ENCODE measurements at places on chromosomes 4 and X. TPM values are rescaled to one million over a fixed set of nuclear protein-coding genes. Genes with fewer than 3 reads are reported as not detected.

Gene CT45A1
- polyA plus RNA-seq, result 0.24 TPM

Gene GLRA2
- 0.11 TPM for polyA plus RNA-seq

Gene CRMP1
- 19.4 TPM for polyA plus RNA-seq

Gene HGFAC
- 1.3 TPM for polyA plus RNA-seq

Gene PAGE4
- not detected for polyA plus RNA-seq

Gene ATP1B4
- polyA plus RNA-seq, result 325 TPM

Gene PSAPL1
- polyA plus RNA-seq, result not detected

Gene UTP3
- 18.7 TPM for polyA plus RNA-seq

Gene LRIT3
- polyA plus RNA-seq, result 0.20 TPM

Gene RBMXL3
- polyA plus RNA-seq, result not detected

Gene PRR32
- polyA plus RNA-seq, result 206 TPM

Gene PAGE5
- not detected for polyA plus RNA-seq

Gene FAM47B
- polyA plus RNA-seq, result not detected

Gene PARM1
- polyA plus RNA-seq, result 53.1 TPM

Gene GAGE12E
- not detected for polyA plus RNA-seq

Gene DCAF4L1
- 0.35 TPM for polyA plus RNA-seq

Gene RGN
- polyA plus RNA-seq, result 2.5 TPM

Gene RRH
- polyA plus RNA-seq, result 0.28 TPM

Gene TMPRSS11D
- 0.19 TPM for polyA plus RNA-seq

Gene FOXR2
- not detected for polyA plus RNA-seq

Gene TMSB15C
- polyA plus RNA-seq, result 4.5 TPM

Gene GAB1
- 26.4 TPM for polyA plus RNA-seq

Gene SPATA18
- 1.9 TPM for polyA plus RNA-seq

Gene CNOT6L
- 32.3 TPM for polyA plus RNA-seq

Gene KLHL34
- polyA plus RNA-seq, result 0.46 TPM

Gene SLC9A7
- polyA plus RNA-seq, result 8.9 TPM

Gene PCSK1N
- polyA plus RNA-seq, result not detected

Gene TACR3
- 7.3 TPM for polyA plus RNA-seq

Gene GASK1B
- polyA plus RNA-seq, result 46.4 TPM

All from forelimb muscle (tissue), 1 donor.